CD4-positive, alpha-beta T cell (primary cell): ENCODE measurements at places on chromosomes 2 and 18. TPM values are rescaled to one million over a fixed set of nuclear protein-coding genes. Genes with fewer than 3 reads are reported as not detected.

DNA sequence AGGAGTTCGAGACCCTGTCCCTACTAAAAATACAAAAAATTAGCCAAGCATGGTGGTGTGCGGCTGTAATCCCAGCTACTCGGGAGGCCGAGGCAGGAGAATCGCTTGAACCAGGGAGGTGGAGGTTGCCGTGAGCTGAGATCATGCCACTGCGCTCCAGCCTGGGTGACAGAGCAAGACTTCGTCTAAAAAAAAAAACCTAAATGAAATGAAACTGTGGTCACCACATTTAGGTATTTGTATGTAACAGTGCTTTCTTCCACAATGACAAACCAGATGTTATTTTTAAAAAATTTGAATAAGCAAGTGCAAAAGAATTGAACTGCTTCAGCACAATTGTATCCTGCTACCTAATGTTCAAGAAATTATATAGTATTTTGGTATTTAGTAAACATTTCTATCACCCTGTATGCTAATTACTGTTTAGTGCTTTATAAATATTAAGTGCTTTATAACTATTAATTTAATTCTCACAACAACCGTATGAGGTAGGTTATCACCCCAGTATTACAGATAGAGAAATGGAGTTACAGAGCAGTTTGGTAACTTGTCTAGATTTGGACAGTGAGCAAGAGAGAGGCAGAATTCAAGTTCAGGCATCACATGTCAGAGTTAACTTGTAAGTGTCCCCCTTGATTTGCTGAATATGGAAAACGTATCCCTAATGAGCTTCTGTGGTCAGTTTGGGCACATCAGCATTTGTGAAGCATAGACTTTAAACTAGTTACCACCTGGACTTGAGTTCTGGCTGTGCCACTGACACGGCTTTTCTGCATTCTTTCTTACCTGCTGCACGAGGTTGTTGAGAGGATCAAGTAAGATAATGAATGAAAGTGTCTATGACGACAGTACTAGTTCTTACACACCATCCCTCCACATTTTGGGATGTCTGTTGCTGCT is 14.4 kb downstream of the PHLPP1 start:
- no peak overlapping the region for H3K4me3 ChIP-seq
- DNase-seq: no peak
- no peaks in the 10 kb centered on the region for H3K36me3 ChIP-seq
- H3K27me3 ChIP-seq: no peaks in the 10 kb centered on the region
- no peaks in the 10 kb centered on the region for H3K4me1 ChIP-seq

- H3K36me3 ChIP-seq: no peaks in the 10 kb centered on the region
- no peaks in the 10 kb centered on the region for H3K27me3 ChIP-seq
- H3K27ac ChIP-seq: no peak overlapping the region
- no peak for DNase-seq
- H3K4me1 ChIP-seq: no peaks in the 10 kb centered on the region
Observed at GRCh38 chr2:81481242-81481993, 1176.9 kb upstream of the LRRTM1 start.

DNA sequence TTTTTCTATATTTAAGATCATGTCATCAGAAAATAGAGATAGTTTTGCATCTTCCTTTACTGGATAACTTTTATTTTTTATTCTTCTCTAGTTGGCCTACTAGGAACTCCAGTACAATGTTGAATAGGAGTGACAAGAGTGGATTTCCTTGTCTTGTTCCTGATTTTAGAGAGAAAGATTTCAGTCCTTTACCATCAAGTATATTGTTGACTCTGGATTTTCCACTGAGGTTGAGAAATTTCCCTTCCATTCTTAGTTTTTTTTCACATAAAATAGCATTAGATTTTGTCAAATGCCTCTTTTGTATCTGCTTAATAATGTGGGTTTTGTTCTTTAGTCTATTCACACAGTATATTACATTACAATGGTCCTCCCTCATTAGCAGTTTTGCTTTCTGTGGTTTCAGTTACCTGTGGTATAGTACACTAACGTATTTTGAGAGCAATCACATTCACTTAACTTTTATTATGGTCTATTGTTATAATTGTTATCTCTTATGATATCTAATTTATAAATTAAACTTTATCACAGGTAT is 105.5 kb downstream of the THADA start:
- H3K27ac ChIP-seq: no peak overlapping the region
- no peak overlapping the region for H3K4me3 ChIP-seq
- H3K4me1 ChIP-seq: no peaks in the 10 kb centered on the region
- H3K27me3 ChIP-seq: no peaks in the 10 kb centered on the region
- H3K36me3 ChIP-seq: no peaks in the 10 kb centered on the region

DNA sequence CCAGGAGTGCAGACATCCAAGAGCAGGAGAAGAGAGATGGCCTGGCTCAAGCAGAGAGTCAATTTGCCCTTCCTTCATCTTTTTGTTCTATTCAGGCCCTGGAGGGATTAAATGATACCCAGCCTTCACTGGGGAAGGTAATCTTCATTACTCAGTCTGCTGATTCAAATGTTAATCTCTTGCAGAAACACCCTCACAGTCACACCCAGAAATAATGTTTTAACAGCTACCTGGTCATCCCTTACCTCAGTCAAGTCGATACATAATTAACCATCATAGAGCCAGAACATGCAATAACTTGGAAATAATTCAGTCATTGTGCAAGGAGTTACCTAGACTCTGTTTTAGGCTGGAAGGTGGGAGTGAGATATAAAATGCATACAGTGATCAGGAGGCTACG is 163.7 kb upstream of the TNP1 start:
- no peak overlapping the region for H3K4me3 ChIP-seq
- no peaks in the 10 kb centered on the region for H3K36me3 ChIP-seq
- DNase-seq: no peak
- H3K27me3 ChIP-seq: no peaks in the 10 kb centered on the region
- no peak overlapping the region for H3K27ac ChIP-seq
- H3K4me1 ChIP-seq: no peaks in the 10 kb centered on the region

- H3K36me3 ChIP-seq: no peaks in the 10 kb centered on the region
- H3K27ac ChIP-seq: no peak overlapping the region
- no peaks in the 10 kb centered on the region for H3K27me3 ChIP-seq
- no peak overlapping the region for H3K4me3 ChIP-seq
- no peak for DNase-seq
Observed at GRCh38 chr2:132460781-132461180, 44.2 kb downstream of the GPR39 start.

- no peak for DNase-seq
- H3K4me1 ChIP-seq: no peaks in the 10 kb centered on the region
- H3K27me3 ChIP-seq: no peaks in the 10 kb centered on the region
- no peak overlapping the region for H3K27ac ChIP-seq
Observed at GRCh38 chr18:43009674-43010073, 105.8 kb downstream of the RIT2 start.

DNA sequence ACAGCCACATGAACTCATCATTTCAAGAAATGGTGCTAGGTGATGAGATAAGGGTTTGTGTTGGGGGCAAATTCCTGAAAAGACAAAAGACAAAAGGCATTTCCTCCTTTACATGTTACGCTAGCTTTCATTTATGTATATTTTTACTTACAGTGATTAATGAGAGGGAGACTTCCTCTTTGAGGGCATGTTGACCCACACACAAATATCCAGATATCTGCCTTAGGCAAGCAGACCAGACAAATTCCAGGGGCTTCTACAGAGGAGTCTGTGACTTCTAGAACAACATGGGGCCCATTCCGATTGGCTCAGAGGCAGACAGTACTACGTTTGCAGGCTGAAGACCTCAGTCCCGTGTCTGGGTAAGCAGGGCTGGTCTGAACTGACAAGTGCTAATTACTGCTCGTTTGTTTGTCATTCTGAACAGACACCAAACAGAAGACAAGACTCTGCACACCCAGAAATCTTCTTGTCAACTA is 74.8 kb upstream of the ST6GAL2 start:
- H3K4me3 ChIP-seq: no peak overlapping the region
- H3K27ac ChIP-seq: no peak overlapping the region
- no peaks in the 10 kb centered on the region for H3K27me3 ChIP-seq
- no peak for DNase-seq

GRCh38 chr18:12086249-12086648 is 7.4 kb upstream of the ANKRD62 start:
- H3K4me1 ChIP-seq: no peaks in the 10 kb centered on the region
- no peak overlapping the region for H3K4me3 ChIP-seq
- DNase-seq: no peak
- H3K27ac ChIP-seq: no peak overlapping the region

GRCh38 chr2:42360493-42360889 is 526 bp downstream of the COX7A2L start:
- H3K4me3 ChIP-seq: peak overlapping the region; percentile 88
- peak overlapping the region; percentile 96 for H3K27ac ChIP-seq
- DNase-seq: peak; percentile 36
- H3K36me3 ChIP-seq: no peaks in the 10 kb centered on the region
- peaks cover 34% of the 10 kb centered on the region for H3K4me1 ChIP-seq
- no peaks in the 10 kb centered on the region for H3K27me3 ChIP-seq

DNA sequence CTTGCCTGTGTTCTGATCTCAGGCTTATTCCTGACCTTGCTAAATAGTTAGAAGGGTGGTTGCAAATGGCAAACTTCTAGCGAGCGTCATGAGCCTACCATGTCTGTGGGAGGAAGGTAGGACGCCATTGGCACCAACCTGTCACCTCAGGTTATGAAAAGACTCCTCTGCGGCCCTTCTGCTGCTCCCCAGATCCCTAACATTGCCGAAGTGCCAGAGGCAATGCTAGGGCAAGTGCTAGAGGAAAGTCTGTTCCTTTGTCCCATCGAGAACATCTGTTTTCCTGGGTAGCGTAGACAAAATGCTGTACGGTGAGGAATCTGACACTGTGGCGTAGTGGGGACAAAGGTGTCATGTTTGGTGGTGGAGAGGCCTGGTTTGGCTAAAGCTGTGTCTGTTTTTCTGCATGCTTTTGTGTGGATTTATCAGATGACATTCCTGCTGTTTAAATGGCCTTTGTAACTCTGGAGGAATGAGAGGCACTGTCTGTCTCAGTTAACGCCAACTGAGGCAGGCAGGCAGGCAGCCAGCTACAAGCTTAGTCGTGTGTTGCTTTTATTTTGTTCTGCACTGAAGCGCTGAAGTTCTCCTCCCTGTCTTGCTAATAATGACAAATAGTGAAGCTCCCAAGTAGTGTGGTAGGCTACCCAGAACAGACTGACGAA is 94.1 kb downstream of the PRPF40A start:
- no peak overlapping the region for H3K27ac ChIP-seq
- H3K4me1 ChIP-seq: no peaks in the 10 kb centered on the region
- no peak overlapping the region for H3K4me3 ChIP-seq
- H3K27me3 ChIP-seq: no peaks in the 10 kb centered on the region

DNA sequence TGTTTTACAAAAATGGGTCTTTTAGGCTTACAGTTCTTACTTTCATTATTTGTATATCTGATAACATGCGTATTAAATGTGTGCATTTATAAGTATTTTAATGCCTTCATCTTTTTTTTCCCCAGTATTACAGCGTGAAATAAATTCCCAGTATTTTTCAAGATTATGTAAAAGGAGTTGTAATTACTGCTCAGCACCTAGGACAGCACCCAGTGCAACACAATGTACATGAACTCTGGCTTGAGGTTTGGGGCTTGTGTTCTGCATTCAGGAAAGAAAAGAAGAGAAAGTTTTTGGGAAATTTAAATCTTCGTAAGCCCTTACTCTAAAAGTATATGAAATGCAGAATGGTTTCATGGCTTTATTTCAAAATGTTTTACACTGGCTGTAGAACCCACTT is 16.7 kb downstream of the ZNF638 start:
- peaks cover 6% of the 10 kb centered on the region for H3K4me1 ChIP-seq
- no peak for DNase-seq
- no peak overlapping the region for H3K4me3 ChIP-seq
- peaks cover 21% of the 10 kb centered on the region for H3K36me3 ChIP-seq
- H3K27me3 ChIP-seq: no peaks in the 10 kb centered on the region
- no peak overlapping the region for H3K27ac ChIP-seq

- H3K27me3 ChIP-seq: no peaks in the 10 kb centered on the region
- no peak overlapping the region for H3K4me3 ChIP-seq
- no peak overlapping the region for H3K27ac ChIP-seq
- no peak for DNase-seq
Observed at GRCh38 chr2:178592655-178593054, 112.4 kb downstream of the PLEKHA3 start.

- no peak for DNase-seq
- H3K27me3 ChIP-seq: no peaks in the 10 kb centered on the region
- no peak overlapping the region for H3K4me3 ChIP-seq
- H3K36me3 ChIP-seq: no peaks in the 10 kb centered on the region
- no peak overlapping the region for H3K27ac ChIP-seq
- H3K4me1 ChIP-seq: no peaks in the 10 kb centered on the region
Observed at GRCh38 chr2:72098935-72099334, 48.7 kb downstream of the CYP26B1 start.

- DNase-seq: no peak
- no peak overlapping the region for H3K4me3 ChIP-seq
- H3K4me1 ChIP-seq: peaks cover 11% of the 10 kb centered on the region
- no peaks in the 10 kb centered on the region for H3K27me3 ChIP-seq
Observed at GRCh38 chr2:7043690-7044089, 126.5 kb downstream of the RNF144A start.

- H3K27ac ChIP-seq: no peak overlapping the region
- no peaks in the 10 kb centered on the region for H3K36me3 ChIP-seq
- H3K27me3 ChIP-seq: peaks cover 4% of the 10 kb centered on the region
- no peak for DNase-seq
- no peaks in the 10 kb centered on the region for H3K4me1 ChIP-seq
Observed at GRCh38 chr18:63879709-63880108, 7.8 kb upstream of the SERPINB2 start.

- H3K27me3 ChIP-seq: no peaks in the 10 kb centered on the region
- no peaks in the 10 kb centered on the region for H3K36me3 ChIP-seq
- H3K4me1 ChIP-seq: peaks cover 4% of the 10 kb centered on the region
- no peak overlapping the region for H3K27ac ChIP-seq
Observed at GRCh38 chr2:43110442-43110871, 115.9 kb downstream of the ZFP36L2 start.

- peak; percentile 77 for DNase-seq
- H3K27ac ChIP-seq: no peak overlapping the region
- peak overlapping the region; percentile 68 for H3K4me3 ChIP-seq
- H3K36me3 ChIP-seq: no peaks in the 10 kb centered on the region
Observed at GRCh38 chr2:39437522-39438296, 624 bp upstream of the MAP4K3 start.

- H3K4me1 ChIP-seq: no peaks in the 10 kb centered on the region
- H3K36me3 ChIP-seq: no peaks in the 10 kb centered on the region
- H3K27me3 ChIP-seq: no peaks in the 10 kb centered on the region
- DNase-seq: no peak
- H3K4me3 ChIP-seq: no peak overlapping the region
Observed at GRCh38 chr18:79547413-79548076, 132.1 kb upstream of the CTDP1 start.

GRCh38 chr2:121819846-121820245 is 64.4 kb downstream of the TSN start:
- DNase-seq: no peak

GRCh38 chr18:24009651-24010333 is 4.8 kb upstream of the TTC39C start:
- H3K4me1 ChIP-seq: peaks cover 84% of the 10 kb centered on the region
- no peaks in the 10 kb centered on the region for H3K36me3 ChIP-seq
- DNase-seq: no peak
- H3K4me3 ChIP-seq: no peak overlapping the region

The RGPD8 gene
- 61.1 TPM for total RNA-seq

The NEB gene
- total RNA-seq: 1.2 TPM

The PLEK gene
- 5.3 TPM for total RNA-seq

The AGXT gene
- not detected for total RNA-seq

The LAMA1 gene
- total RNA-seq: not detected

The ZNF396 gene
- total RNA-seq: 0.28 TPM

The RAB6C gene
- not detected for total RNA-seq

The CDC42EP3 gene
- total RNA-seq: 20.6 TPM
